ENCODE measurements at places on chromosomes 6 and 20.
A peak's percentile ranks its signal among the peaks of the same experiment; 100 is the strongest.

DNA sequence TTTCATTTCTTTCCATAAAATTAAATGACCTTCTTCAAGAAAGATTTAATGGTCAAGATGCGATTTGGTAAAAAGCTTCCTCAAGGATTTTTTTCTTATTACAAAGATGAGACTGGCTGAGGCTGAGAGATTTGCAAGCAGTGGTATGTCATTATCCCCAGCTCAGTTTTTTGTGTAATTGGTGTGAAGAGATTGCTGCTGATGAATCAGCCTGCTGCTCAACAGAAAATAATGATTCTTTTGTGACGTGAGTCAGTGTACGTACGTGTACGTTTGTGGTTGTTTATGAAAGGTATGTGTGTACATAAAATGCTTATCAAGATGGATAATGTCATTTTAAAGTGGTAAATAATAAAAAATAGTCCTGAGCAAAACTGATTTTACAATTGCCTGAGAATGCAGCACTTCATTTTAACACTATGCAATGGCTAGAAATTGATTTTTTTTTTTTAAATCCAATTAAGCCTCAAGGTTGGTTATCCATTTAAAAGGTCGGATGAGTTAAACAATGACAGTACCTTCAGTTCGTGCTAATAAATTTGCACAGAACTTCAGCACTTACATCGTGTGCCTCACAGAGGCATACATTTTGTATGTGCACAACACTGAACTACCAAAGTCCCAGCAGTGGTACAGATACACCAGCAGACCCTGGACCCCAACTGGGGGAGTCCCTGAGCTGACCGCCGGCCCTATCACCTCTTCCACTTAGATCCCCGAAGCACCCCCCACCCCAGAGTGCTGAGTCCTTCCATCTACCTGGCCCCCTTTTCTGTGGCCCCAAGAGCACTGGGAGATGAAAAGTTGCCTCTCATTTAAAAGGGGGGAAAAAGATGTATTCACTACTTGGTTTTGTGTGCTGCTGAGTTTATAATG, 9.7 kb upstream of the NPEPL1 start:
- DNase-seq: no peak

DNA sequence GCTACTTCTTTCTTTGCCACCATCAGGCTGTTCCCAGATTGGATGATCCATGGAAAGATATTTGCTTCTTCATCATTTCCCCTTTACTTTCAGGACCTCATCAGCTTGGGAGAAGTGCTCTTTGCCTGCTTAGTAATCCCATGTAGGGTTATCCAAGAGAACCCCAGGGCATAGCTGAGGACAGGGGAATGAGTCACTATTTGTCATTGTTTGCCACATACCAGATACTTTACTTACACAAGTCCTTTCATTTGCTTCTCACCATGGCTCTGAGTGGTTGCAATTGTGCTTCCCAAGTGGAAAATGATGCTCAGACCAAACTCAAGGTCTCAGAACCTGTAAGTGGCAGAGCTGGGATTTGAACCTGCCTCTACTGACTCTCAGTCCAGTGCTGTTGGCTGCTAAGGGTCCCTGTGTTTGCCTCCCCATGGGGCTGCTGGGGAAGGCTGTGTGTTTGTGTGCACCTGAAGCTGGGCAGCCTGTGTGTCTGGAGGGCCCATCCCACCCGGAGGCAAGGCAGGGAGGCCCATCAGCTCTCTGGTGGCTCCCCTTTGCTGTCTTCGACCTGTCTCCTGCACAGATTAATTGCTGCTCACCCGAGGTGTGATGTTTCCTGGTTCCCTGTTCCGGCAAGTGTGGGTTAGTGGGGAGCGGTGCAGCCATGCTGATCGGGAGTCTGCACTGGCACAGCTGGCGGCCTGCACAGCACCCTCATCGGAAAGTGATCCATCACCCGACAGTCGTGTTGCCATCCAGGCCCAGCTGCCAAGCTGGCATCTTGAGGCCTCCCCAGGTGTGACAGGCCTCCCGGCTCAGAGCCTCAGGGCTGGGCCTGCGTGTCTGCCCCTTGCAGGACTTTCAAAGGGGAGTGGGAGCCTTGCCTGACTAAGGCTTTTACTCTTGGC, 228.8 kb downstream of the DHX35 start:
- DNase-seq: no peak

- DNase-seq: peak; percentile 11
Measured at GRCh38 chr6:125791151-125791819, 525 bp downstream of the NCOA7 start.

GRCh38 chr20:34744847-34745246, 40.7 kb downstream of the TP53INP2 start:
- DNase-seq: no peak

DNA sequence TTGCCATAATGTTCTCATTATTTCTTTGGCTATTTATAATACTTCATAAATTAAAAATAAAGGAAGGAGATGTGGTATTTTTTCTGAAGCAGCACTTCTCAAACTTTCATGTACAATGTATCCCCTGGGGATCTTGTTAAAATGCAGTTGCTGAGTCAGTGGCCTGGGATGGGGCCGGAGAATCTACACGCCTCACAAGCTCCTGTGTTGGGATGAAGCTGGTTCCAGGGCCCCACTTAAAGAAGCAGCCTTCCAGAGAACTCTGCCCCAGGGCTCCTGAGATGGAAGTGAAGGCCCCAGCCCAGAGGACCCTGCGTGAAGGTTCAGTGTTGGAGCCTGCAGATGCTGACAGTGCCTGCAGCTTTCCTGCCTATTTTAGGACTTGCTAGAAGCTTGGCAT, 40.1 kb upstream of the SLC23A2 start:
- no peak for DNase-seq

DNA sequence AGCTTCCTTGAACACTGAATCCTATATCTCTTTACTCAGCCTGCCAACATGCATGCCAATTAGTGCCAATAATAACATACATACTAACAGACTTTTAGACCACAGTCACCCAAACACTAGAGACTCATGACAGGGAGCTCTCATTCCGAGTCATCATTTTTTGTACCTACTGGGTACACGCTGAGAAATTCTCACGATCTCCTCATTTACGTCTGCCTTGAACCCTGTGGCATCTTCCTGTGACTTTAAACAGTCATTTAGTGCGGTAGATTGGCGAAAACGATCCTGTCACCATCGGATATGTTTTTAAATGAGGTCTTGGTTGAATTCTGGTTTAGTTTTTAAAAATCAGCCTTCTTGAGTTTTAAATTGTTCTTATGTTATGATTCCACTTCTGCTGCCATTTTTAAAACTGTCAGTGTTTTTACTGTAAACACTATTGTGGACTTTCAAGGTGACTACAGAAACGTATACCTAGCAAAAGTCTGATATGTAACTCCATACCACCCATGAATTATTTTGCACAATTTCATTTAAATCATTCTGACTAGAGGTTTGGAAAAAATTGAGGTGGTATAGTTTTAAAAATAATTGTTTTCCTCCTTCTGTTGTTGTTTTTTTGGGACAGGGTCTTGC, 275.4 kb downstream of the TSHZ2 start:
- no peak for DNase-seq

DNA sequence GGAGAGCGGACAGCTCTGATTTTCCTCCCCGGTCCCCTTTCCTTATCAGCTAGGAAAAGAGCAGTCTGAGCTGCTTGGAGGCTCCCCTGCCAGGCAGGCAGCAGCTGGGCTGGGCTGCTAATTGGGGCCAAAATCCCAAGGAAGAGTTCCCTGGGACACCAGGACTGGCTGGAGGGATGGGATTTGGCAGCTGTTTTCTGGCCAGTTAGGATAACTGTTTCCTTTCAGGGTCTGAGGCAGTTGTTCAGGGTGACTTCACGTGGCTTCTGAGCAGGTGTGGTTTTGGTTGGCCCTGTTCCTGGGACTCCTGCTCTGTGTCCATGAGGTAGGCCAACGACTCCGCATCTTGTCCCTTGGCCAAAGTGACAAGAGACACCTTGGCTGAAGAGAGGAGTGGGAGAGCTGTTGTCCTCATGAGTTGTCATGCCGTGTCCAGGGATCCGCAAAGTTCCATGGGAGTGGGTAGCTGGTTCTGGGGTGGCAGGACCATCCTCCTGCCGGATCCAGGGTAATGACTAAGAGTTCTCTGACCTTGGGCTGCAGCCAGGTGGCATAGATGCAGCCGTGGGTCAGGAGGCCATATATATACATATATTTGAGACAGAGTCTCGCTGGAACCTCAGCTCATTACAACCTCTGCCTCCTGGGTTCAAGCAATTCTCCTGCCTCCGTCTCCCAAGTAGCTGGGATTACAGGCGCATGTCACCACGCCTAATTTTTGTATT, 21.2 kb downstream of the MRPS18A start:
- DNase-seq: no peak

DNA sequence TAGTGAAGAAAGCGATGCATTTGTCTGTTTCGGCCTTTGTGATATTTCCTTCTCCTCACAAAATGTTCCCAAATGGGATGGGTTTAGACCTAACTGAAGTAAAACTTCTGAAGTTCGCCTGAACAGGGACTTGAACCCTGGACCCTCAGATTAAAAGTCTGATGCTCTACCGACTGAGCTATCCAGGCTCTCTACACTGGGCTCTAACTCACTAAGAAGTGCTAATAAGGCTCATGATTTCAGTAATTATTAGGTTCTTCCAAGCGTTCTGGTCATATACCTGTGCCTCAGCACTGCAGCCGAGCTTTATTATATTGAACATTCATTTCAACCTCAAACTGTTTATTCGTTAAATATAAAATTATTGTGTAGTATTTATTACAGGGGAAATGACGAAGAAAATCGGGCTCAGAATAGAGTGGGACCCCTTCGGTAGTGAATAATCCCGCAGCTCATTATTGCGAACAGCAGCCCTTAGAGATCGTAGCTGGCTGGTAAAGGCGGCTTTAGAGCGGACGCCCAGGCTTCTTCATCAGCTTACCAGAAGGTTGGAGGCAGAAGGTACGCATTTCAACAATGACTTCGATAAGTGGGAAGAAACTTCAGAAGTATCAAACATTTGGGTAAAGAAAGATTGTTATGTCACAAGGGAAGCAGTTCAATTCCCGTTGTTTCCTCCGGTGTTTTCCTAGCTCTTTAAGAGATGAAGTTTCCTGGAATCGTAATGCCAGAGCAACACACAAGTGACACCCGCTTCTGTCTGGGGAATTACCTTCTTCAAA, 119.0 kb upstream of the ZNF184 start:
- DNase-seq: no peak

DNA sequence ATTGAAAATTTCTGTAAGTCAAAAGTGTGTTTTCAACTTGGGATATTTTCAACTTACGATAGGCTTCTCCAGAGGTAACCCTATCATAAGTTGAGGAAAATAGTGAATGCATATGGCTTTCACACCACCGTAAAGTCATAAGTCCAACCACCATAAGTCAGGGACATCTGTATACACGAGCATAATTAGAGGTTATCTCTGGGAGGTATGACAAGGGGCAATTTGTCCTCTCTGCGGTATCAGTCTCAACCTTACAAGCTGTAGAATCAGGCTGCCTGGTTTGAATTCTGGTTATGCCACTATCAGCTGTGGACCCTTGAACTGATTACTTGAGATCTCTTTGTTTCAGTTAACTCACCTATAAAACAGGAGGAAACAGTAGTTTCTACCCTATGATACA, 202.9 kb upstream of the JARID2 start:
- DNase-seq: no peak

GRCh38 chr6:30234356-30234755, 21.1 kb upstream of the TRIM26 start:
- DNase-seq: no peak

- DNase-seq: no peak
Measured at GRCh38 chr20:1905693-1906092, 10.5 kb downstream of the SIRPA start.

GRCh38 chr6:143125455-143125854, 64.8 kb downstream of the AIG1 start:
- no peak for DNase-seq

- DNase-seq: no peak
Measured at GRCh38 chr20:60428651-60429050, 470.4 kb downstream of the CDH26 start.

- DNase-seq: no peak
Measured at GRCh38 chr20:62408640-62409039, 1.6 kb upstream of the CABLES2 start.

DNA sequence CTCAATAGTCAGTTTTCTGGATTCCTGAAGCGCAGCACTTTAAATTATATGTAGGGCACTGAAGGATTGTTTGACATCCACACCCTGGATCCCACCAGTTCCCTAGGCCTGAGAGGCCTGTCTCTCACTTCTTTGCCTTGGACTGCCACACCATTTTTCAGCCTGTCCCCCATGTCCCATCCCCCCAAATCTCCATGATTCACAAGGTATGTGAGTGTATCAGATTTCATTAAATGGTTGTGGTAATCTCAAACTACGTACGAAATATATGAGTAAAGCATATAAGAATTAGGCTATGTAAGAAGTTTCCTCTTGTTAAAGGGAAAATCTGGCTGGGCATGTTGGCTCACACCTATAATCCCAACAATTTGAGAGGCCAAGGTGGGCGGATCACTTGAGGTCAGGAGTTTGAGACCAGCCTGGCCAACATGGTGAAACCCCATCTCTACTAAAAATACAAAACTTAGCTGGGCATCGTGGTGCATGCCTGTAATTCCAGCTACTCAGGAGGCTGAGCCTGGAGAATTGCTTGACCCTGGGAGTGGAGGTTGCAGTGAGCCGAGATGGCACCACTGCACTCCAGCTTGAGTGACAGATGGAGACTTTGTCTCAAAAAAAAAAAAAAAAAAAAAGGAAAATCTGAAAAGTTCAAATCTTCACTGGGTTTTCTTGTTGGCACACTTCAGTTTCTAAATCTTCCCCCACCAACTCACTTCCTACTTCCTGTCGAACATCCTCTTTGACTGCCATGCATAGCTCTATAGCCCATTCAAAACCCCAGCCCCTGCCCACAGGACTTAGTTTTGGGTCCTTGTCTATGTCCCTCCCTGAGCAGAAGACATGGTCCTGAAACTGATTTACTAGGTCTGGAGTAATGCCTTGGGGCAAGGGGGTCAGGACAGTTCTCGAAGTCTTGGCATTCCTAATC, 97.3 kb upstream of the SHLD1 start:
- DNase-seq: no peak

DNA sequence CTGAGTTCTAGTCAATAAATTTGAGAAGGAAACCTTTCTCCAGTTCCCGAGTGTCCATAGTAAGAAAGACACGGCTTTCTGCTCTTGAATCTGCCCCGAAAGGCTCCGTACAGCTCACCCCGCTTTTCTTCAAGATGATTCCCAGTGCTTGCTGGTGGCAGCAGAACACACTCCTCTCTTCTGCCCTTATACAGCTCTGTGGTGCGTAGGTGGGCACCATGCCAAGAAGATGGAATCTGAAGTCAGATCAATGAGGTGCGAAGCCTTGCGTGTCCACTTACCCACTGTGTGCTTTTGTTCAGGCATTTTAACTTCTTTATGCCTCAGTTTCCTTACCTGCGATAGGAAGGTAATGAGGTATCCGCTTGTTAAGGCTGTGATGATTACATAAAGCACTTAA, 142.2 kb downstream of the WDR27 start:
- no peak for DNase-seq

DNA sequence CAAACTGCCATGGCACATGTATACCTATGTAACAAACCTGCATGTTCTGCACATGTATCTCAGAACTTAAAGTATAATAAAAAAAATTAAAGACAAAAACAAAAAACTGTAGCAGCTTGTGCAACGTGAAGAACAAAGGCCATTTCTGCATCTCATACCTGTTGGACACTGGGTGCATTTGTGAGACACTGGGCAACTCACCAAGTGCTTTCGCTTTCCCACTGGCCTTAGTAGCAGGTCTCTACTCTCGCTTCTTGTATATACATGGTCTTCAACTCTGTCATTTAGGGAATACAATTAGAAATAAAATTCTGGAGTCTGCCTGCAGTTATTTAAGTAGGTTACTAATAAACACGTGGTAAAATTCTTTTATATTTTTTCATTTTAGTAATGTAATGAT, 423.8 kb downstream of the CBLN4 start:
- DNase-seq: no peak

Measured in stimulated activated CD8-positive, alpha-beta memory T cell treated with anti-CD3 and anti-CD28 coated beads, Interleukin-15, amount 100 ng/mL, for 1 hour (primary cell).